Psoas muscle (tissue), 8 donors: ENCODE measurements at places on chromosomes 7 and 10. TPM values are rescaled to one million over a fixed set of nuclear protein-coding genes. Genes with fewer than 3 reads are reported as not detected.

Gene COL17A1
- polyA plus RNA-seq = 0.01 TPM

Gene COL13A1
- polyA plus RNA-seq = 0.74 TPM

DNA sequence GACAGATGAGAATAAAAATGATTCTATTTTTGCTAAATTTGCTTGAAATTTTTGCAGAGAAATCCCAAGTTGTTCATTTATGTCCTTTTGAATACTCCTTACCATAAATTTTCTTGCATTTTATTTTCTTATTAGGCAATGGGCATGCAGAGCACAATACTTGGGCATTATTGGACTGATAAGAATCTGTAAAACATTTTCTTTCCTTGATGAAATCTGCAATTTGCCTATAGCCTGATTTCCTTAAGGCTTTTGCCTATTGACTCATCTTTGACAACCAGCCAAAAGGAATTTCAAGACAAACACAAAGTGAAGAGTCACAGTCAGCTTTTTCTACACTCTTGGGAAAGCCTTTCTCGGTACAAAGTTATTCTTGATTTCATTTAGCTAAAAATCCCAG lies 30.5 kb upstream of the GNAT3 start:
- no peak for DNase-seq
- H3K4me3 ChIP-seq = no peak overlapping the region
- H3K4me1 ChIP-seq = no peaks in the 10 kb centered on the region
- no peaks in the 10 kb centered on the region for H3K36me3 ChIP-seq
- H3K27me3 ChIP-seq = no peaks in the 10 kb centered on the region
- H3K27ac ChIP-seq = no peak overlapping the region

DNA sequence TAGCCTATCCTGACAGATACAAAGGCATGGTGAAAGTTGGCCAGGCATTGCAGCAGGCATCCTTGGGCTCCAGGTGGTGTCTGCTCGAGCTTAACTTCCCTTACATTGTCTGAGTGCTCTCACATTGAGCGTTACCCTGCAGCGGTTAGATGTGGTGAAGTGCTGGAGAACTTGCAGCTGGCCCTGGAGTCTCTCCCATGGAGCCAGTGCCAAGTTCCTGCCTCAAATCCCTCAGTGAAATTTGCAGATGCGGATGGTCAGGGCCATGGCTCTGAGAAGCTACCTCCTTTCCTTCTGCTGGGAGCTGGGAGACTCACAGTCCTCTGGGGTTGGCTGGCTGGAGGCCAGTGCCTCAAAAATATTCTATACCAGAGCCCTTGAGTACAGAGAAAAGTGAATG lies 3.3 kb upstream of the ZNF746 start:
- H3K27me3 ChIP-seq = no peaks in the 10 kb centered on the region
- DNase-seq = no peak
- no peak overlapping the region for H3K4me3 ChIP-seq
- peaks cover 4% of the 10 kb centered on the region for H3K4me1 ChIP-seq

DNA sequence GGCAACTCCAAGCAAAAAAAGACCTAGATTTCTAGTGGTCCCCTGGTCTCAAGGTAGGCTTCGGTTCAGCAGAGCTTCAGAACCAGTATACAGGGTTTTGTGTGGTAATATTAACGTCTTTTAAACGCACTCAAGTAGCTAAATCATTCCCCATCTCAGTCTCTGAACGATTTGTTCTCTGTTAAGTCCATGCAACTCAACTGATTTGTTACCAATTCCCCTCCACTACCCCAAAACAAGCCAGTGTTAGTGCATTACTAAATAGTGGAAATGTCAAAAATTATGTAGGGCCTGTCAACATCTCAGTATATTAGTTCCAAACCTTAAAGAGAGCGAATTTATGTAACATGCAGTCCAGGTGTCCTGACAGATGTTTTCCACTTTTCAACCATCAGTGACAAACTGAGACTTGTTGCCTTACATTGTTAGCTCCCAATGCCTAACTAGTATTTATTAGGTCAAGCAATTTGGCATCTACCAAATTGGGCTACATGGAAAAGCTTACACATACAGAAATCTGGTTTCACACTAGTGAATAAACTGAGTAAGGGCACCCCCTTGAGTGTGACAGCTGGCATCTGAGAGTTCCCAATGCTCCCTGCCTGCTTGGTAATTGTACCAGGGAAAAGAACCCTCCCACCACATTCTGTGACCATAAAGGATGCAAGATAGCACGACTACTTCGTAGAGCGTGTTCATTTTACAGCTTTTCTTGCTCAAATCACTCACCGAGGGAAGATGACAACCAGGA lies 12.2 kb downstream of the HNRNPA2B1 start:
- H3K4me3 ChIP-seq = no peak overlapping the region
- peaks cover 62% of the 10 kb centered on the region for H3K4me1 ChIP-seq
- H3K36me3 ChIP-seq = peaks cover 29% of the 10 kb centered on the region
- no peak for DNase-seq
- H3K27ac ChIP-seq = no peak overlapping the region
- no peaks in the 10 kb centered on the region for H3K27me3 ChIP-seq

DNA sequence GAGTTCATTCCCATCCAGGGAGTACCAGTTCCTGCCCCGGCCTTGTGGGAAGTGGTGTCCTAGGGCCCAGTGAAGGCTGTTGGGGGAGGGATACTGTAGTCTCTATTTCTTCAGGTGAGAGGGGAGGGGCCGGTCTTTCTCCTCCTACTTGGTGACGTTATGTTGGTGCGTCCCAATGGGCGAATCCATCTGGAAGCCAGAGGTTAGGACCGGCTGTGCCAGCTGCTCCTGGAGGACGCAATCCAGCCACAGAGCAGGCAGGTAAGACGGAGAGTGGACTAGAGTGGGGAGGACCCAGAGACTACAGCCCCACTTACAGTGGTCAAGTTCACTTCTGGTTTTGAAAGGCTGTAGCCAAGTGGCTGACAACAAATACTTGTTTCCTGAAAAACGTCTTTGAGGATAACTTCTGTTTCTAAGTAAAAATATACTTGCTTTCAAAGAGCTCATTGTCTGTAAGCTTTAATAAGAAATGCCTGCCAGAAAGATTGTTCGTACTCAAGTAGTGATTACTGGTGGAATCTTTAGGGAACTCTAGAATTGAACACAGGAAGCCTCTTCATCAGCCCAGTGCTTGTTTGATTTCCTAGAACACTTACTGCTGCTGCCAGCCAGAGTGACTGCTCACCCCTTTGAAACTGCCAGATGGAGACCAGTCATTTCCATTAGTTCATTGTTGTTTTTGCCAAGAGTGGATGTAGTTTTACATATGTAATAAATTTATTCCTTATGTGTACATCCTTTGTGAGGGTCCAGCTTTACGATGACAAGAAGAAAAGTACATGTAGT lies 25.4 kb downstream of the RBM33 start:
- DNase-seq = no peak
- H3K36me3 ChIP-seq = no peaks in the 10 kb centered on the region
- H3K27ac ChIP-seq = peak overlapping the region; percentile 0
- peaks cover 34% of the 10 kb centered on the region for H3K4me1 ChIP-seq

GRCh38 chr7:3011211-3011852 lies 32.3 kb downstream of the CARD11 start:
- no peak for DNase-seq
- H3K36me3 ChIP-seq = no peaks in the 10 kb centered on the region
- no peaks in the 10 kb centered on the region for H3K27me3 ChIP-seq
- no peak overlapping the region for H3K4me3 ChIP-seq
- no peak overlapping the region for H3K27ac ChIP-seq
